ENCODE measurements at places on chromosomes 13 and 19.
A peak's percentile ranks its signal among the peaks of the same experiment; 100 is the strongest.

GRCh38 chr13:37510441-37510840 lies 88.1 kb downstream of the POSTN start:
- DNase-seq, result no peak

- no peak for DNase-seq
Observed at GRCh38 chr13:27353708-27354107, 70.7 kb upstream of the GTF3A start.

DNA sequence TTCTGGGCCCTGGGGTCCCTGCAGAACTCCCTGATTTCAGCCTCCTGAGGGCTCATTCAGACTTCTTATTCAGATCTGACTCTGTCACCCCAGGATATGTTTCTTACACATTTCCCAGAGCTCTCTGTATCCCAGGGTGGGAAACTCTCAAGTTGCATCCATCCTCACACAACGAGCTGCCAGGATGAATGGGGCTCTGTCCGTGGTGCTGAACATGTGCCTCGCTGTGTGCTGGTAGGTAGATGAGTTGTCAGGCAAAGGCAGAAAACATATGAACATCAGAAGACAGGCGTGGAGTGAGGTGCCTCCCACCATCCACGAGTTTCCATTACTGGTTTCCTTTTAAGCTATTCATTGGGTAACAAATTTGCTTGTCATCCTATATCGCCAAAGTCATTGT lies 11.4 kb upstream of the IGFL1 start:
- no peak for DNase-seq

GRCh38 chr13:95603887-95604555 lies 40.5 kb downstream of the DZIP1 start:
- no peak for DNase-seq

DNA sequence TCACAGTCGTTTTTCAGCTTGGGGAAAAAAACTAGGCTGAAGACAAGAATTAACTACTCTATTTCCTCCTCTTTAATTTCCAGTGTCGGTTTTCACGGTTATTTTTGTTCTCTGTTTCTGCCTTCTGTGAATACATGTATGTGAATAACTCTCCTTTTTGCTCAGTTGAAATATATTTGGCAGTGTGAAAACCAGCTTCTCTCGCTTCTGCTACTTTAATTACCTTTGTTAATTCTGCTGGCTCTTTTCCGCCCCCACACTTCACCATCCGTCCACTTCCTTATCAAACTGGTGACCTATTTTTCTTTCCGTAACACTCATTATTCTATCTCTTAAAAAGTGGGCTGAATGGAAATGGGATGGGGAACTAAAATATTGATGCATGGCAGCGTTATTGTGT lies 126.4 kb downstream of the POU4F1 start:
- no peak for DNase-seq

DNA sequence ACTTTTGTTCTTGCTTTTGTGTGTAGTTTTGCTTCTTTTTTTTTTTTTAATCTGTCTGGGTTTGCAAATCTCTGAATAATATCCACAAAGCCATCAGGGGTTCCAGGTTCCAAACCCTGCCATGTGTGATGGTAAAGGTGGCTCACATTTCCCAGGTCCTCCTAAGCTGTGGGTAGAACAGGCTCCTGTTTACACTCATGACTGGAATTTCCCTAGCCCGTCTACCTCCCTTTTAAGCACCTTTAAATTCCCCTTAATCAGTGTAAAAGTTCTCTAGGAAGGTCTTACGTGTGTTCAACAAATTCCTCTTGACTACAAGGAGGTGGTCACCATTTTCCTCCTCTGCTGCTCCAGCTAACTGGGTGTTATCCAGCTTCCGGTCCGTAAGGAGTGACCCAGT lies 62.8 kb downstream of the EFNB2 start:
- no peak for DNase-seq

- DNase-seq, result no peak
Observed at GRCh38 chr13:32737111-32737571, 150.9 kb downstream of the PDS5B start.

GRCh38 chr19:7678971-7679751 lies 1.5 kb upstream of the TRAPPC5 start:
- peak; percentile 36 for DNase-seq

DNA sequence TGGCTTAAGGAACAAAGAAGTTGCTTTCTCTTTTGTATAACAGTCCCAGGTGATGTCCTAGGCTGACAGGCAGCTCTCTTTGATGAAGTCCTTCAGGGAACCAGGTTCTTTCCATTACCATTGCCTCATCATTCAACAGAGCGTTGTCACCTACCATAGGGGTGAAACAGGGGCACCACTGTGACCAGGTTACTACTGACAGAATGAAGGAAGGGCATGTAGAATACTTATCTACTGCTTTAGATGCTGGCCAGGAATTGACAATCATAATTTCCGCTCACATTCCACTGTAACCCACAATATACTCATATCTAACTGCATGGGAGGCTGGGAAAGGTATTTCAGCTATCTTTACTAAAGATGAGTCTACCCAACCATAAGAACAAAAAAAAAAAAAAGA lies 148.0 kb upstream of the FNDC3A start:
- no peak for DNase-seq

GRCh38 chr13:59480396-59481259 lies 683.1 kb downstream of the DIAPH3 start:
- no peak for DNase-seq

DNA sequence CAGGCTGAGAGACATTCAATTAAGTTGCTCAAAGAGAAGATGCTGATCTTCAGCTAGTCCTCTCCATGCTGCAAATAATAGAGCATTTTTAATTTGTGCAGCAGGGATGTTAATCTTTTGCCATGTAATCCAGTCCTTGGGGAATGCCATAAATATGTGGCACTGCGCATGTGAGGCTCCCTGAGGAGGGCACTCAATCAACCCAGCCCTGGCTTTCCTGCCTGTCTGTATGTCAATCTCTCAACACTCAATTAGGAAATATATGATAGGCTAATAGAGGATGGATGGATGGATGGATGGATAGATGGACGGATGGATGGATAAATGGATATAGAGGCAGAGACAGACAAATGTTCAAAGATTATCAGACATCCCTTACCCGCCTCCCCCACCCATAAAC lies 31.6 kb upstream of the POP4 start:
- DNase-seq, result no peak
